ENCODE measurements at places on chromosomes 12 and 14.

DNA sequence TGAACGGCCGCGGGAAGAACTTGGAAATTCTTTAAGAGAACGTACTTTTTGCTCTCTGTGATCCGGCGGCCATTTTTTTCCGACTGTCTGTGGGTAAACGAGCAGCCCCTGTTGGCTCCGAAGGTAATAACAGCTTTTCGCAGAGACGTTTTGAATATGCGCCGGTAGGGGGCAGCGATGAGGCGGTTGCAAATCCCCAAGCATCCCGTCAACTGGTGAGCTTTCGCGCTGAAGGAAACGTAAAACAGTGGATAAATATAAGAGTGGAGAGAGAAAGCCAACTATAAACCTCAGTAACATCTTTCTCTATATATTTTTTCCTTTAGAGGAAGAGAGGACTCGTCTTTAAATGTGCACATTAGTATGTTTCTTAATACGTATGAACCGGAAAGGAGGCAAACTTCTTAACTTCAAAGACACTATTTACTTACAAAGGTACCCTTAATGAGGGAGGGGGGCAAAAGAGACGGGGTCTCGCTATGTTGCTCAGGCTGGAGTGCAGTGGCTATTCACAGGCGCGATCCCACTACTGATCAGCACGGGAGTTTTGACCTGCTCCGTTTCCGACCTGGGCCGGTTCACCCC lies 9.6 kb upstream of the NEMF start:
- DNase-seq: no peak

- DNase-seq: no peak
Measured at GRCh38 chr14:88698651-88699050, 94.1 kb downstream of the EML5 start.

DNA sequence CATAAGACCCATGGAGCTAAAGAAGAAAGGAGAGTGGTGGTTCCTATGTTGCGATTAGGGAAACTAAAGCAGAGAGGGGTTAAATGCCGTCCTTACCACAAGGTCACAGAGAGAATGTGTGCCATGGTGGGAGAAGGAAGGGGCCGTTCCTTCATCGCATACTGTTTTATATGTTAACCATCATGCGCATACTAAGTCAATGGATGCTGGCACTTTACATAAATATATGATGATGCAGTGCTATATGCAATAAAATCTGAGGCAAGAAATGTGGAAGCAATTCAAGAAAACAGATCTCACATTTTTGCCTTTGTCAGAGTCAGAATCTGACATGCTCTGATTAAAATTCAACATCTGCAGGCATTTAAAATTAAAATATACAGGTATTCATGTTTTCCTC lies 168.1 kb downstream of the BMP4 start:
- no peak for DNase-seq

GRCh38 chr14:32298346-32298745 lies 30.8 kb upstream of the AKAP6 start:
- no peak for DNase-seq

- DNase-seq: no peak
Measured at GRCh38 chr14:96091941-96092411, 52.8 kb downstream of the C14orf132 start.

DNA sequence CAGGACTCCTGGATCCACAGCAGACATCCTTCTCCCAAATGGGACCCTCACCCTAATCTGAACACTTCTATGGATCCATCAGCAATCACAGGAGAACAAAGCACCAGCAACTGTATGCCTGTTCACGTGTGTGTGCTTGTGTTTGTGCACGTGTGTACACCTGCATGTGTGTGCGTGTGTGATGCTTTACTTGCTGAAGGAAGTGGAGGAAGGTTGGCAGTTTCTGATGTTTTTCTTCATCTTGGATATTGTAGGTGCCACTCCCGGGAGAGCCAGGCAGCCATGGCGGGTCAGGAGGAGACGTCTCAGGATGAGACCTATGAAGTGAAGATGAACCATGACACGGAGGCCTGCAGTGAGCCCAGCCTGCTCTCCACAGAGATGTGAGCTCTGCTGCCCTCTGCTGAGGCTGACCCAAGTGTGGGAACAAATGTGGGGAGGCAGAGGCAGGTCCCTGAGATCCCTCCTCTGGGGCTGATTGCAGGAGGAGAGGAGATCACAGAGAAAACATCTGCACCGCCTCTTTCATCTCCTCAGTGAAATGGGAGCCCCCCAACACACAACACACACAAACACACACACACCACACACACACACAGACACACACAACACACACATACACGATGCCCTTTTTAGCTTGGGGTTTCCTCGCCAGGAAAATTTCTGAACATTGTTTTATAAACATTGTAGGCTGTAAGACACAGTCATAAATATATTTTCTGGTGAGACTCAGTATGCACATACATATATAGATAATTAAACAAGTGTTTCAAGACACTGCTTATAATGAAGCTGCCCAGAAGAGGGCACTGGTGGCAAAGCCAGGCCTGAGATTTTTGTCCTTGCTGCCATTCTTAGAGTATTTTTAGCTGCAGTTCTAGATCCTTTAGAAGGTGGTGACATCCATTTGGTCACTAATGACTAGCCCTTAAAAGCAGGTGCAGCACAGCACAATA lies 112.2 kb upstream of the FKBP4 start:
- no peak for DNase-seq
